Osteoblast (primary cell): ENCODE measurements at places on chromosomes 4 and X. TPM values are rescaled to one million over a fixed set of nuclear protein-coding genes. Genes with fewer than 3 reads are reported as not detected.

Gene EGF
- 0.36 and 1.2 TPM in 2 replicates for total RNA-seq

DNA sequence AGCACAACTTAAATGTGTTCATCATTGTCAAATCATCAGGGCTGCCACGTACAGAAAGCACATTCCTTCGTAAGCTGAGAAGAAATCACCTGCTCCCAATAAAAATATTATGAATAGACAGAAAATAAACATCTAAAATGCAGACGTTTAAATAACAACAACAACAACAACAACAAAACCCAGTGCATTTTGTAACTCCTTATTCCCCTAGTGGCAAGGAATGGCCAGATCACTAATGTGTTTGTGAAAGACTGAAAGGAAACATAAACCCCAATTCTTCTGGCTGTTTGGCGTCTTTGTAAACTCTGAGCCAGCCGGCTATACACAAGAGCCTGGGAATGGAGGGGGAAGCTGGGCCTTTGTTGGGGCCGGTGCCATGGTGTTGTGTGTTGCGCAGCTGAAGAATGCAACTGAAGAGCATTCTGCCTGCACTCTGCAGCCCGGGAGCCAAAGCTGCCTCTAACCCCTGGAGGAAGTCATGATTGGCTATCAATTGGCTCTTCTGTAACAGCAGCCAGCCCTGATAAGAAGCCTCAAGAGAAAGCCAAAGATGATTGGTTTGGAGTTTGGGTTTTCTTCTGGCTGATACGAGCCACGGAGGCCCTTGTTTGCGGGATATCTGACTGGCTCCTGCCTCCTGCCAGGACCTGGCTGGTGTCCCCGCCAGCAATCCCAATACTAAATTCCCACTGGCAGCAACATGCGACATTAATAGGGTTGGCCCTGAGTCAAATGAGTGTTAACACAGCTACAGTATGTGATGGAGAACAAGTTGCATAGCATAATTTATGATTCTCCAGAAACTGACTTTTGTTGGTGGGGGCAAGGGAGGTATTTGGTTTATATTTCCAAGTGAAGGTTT is 89.7 kb upstream of the TFDP3 start:
- no peak for DNase-seq

DNA sequence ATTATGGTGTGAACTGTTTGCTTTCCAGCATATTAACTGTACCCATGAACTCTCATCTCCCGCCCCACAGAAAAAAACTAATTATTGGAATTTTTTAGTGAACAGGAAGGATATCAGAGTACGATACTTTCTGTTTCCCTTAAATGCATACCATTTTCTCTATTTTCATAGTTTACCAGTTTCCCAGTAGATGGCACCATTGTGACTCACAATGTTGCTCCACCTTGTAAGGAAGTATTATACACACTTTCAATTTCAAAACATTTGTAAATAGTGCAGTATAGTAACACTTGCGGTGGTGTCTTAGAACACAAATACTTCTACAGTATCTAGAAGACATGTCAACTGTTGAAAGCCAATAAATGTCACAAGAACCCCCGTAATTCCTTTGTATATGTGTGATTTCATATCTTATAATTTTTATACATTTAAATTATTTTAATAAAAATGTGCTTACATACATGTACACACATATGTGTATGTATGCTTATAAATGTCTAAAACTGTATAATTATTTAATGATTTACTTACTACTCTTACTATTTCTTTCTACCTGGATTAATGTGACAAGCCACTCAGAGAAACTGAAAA is 167.3 kb downstream of the SLIT2 start:
- no peak for DNase-seq

DNA sequence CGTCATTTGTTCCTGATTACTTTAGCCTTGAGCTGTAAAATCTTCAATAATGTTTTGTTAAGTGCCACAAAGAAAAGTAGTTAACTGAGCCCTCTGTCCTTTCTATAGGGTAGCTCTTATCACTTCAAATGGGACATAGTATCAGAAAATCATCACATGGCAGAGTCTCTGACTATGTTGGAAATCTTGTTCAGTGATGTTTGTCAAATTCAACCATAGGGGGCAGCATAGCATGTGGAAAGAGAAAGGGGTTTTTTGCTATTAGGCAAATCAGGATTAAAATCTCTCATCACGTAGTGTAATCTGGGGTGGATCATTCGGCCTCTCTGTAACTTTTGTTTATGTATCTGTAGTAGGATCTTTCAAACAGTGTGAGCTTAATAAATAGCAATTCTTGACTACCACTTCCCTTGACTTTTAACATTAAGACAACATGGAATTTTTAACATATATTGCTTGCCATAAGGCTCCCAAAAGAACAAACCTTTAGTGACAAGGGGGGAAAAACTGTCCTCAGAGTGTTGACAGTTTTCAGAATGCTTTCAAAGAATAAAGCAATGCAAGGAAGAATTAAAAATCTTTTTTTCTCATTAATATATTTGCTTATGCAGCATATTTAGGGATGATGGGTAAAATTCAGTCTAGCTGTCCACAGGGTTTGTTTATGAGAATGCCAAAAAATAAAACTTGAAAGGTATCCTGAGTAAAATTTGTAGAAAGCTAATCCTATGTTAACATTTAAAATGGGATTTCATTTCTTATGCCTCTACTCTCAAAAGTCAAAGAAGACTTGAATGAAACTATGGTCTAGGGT is 127.2 kb downstream of the FBXW7 start:
- DNase-seq = no peak

- DNase-seq = no peak
Observed at GRCh38 chr4:101970547-101971155, 180.1 kb downstream of the BANK1 start.

DNA sequence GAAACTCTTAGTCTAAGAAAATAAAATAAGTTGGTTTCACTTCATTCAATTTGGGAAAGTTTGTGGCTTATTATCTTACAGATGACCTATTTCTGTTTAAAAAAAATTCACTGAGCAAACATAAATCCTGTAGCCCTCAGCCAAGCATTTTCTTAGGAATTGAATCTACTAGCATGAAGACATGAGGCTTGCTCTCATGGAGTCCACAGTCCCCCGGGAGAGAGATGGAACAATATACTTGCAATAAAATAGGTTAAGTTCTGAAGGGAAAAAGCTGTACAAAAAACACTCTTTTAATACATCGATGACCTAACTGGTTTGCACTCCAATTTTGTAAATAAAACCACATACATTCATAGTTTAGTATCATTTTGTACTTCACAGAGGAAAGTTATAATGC is 642.6 kb upstream of the FAM241A start:
- no peak for DNase-seq

- DNase-seq = no peak
Observed at GRCh38 chr4:80240976-80241375, 25.5 kb upstream of the FGF5 start.
